ENCODE measurements at places on chromosomes 2 and 18.

DNA sequence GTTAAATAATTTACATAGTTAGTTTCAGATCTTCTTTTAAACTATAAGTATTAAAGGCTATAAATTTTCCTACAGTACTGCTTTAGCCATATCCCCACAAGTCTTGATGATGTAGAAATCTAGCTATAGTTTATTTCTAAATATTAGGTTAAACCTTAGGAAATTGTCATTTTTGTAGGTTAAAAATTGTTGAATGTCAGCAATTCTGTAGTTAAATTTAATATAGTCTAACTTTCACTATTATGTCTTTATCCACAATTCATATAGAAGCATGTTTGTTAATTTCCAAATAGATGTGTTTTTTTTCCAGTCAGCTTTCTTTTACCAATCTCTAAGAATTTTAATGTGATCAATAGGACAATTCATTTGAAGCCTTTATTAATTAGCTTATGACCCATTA is 199.7 kb downstream of the ETAA1 start:
- no peaks in the 10 kb centered on the region for H3K27me3 ChIP-seq
- DNase-seq: no peak
- H3K36me3 ChIP-seq: no peaks in the 10 kb centered on the region
- no peak overlapping the region for H3K4me3 ChIP-seq
- no peaks in the 10 kb centered on the region for H3K4me1 ChIP-seq

- H3K36me3 ChIP-seq: no peaks in the 10 kb centered on the region
- no peak overlapping the region for H3K4me3 ChIP-seq
- DNase-seq: no peak
- no peaks in the 10 kb centered on the region for H3K4me1 ChIP-seq
Measured at GRCh38 chr2:9201185-9201891, 5.3 kb upstream of the ASAP2 start.

DNA sequence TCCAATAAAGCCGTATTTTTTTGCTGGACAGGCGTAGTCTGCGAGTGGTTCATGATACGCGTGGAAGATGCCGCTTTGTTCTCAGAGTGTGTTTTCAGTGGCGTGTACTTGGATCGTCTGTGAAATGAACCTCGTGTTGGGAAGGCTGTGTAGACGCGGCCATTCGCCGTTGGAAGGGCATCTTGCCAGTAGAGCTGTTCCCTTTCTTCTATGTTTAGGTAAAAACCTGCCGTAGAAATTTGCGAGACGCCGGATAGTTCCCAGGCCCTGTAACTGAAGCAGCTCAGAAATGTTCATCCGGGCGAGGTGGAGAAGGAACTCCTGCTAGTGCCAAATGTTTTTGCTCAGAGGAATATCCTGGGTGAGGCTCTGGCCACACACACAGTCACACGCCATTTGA is 133.6 kb downstream of the NFATC1 start:
- H3K4me3 ChIP-seq: no peak overlapping the region
- no peaks in the 10 kb centered on the region for H3K27me3 ChIP-seq
- no peaks in the 10 kb centered on the region for H3K36me3 ChIP-seq
- no peaks in the 10 kb centered on the region for H3K4me1 ChIP-seq

GRCh38 chr2:200877443-200877842 is 11.4 kb downstream of the PPIL3 start:
- peaks cover 96% of the 10 kb centered on the region for H3K36me3 ChIP-seq
- H3K4me1 ChIP-seq: no peaks in the 10 kb centered on the region
- H3K27me3 ChIP-seq: no peaks in the 10 kb centered on the region
- H3K27ac ChIP-seq: no peak overlapping the region
- DNase-seq: no peak

- no peaks in the 10 kb centered on the region for H3K36me3 ChIP-seq
- H3K27ac ChIP-seq: no peak overlapping the region
- DNase-seq: no peak
- H3K4me3 ChIP-seq: no peak overlapping the region
- H3K4me1 ChIP-seq: no peaks in the 10 kb centered on the region
Measured at GRCh38 chr2:224210286-224211180, 171.4 kb upstream of the SERPINE2 start.

- no peak overlapping the region for H3K4me3 ChIP-seq
- DNase-seq: no peak
- no peaks in the 10 kb centered on the region for H3K27me3 ChIP-seq
- H3K27ac ChIP-seq: peak overlapping the region; percentile 4
Measured at GRCh38 chr2:109226128-109226527, 97.1 kb downstream of the SH3RF3 start.

GRCh38 chr2:43228321-43228751 is 1.9 kb upstream of the ZFP36L2 start:
- no peaks in the 10 kb centered on the region for H3K27me3 ChIP-seq
- H3K4me3 ChIP-seq: peak overlapping the region; percentile 75
- peaks cover 7% of the 10 kb centered on the region for H3K36me3 ChIP-seq
- DNase-seq: no peak
- peak overlapping the region; percentile 91 for H3K27ac ChIP-seq

GRCh38 chr2:68468801-68469200 is 1.4 kb downstream of the APLF start:
- DNase-seq: no peak
- H3K4me1 ChIP-seq: peaks cover 8% of the 10 kb centered on the region
- no peaks in the 10 kb centered on the region for H3K27me3 ChIP-seq
- peaks cover 14% of the 10 kb centered on the region for H3K36me3 ChIP-seq
- no peak overlapping the region for H3K27ac ChIP-seq
- H3K4me3 ChIP-seq: peak overlapping the region; percentile 96

GRCh38 chr2:6418291-6418690 is 447.4 kb downstream of the CMPK2 start:
- no peaks in the 10 kb centered on the region for H3K36me3 ChIP-seq
- H3K4me3 ChIP-seq: no peak overlapping the region
- no peaks in the 10 kb centered on the region for H3K4me1 ChIP-seq
- H3K27ac ChIP-seq: no peak overlapping the region
- no peaks in the 10 kb centered on the region for H3K27me3 ChIP-seq
- no peak for DNase-seq

- no peaks in the 10 kb centered on the region for H3K27me3 ChIP-seq
- no peaks in the 10 kb centered on the region for H3K4me1 ChIP-seq
- no peaks in the 10 kb centered on the region for H3K36me3 ChIP-seq
Measured at GRCh38 chr2:75019790-75020189, 61.3 kb downstream of the POLE4 start.

GRCh38 chr2:18662689-18663088 is 73.3 kb upstream of the NT5C1B start:
- no peaks in the 10 kb centered on the region for H3K4me1 ChIP-seq
- no peaks in the 10 kb centered on the region for H3K27me3 ChIP-seq
- DNase-seq: no peak
- no peak overlapping the region for H3K27ac ChIP-seq

DNA sequence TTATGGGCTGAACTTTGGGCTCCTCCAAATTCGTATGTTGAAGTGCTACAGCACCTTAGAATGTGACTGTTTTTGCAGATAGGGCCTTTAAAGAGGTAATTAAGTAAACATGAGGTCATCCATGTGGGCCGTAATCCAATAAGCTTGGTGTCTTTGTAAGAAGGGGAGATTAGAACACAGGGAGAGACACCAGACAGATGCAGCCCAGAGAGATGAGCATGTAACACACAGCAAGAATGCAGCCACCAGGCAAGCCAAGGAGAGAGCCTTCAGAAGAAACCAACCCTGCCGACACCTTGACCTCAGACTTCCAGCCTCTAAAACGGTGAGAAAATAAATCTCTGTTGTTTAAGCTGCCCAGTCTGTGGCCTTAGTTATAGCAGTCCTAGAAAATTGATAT is 74.3 kb downstream of the HRH4 start:
- no peak for DNase-seq
- H3K4me1 ChIP-seq: no peaks in the 10 kb centered on the region
- H3K27ac ChIP-seq: no peak overlapping the region

GRCh38 chr2:42092084-42092996 is 44.5 kb downstream of the PKDCC start:
- DNase-seq: no peak
- H3K4me1 ChIP-seq: no peaks in the 10 kb centered on the region
- no peaks in the 10 kb centered on the region for H3K27me3 ChIP-seq
- H3K4me3 ChIP-seq: no peak overlapping the region
- H3K36me3 ChIP-seq: no peaks in the 10 kb centered on the region
- H3K27ac ChIP-seq: no peak overlapping the region

- no peak for DNase-seq
- H3K27me3 ChIP-seq: no peaks in the 10 kb centered on the region
- no peaks in the 10 kb centered on the region for H3K4me1 ChIP-seq
- H3K36me3 ChIP-seq: no peaks in the 10 kb centered on the region
Measured at GRCh38 chr2:175457895-175458448, 276.5 kb upstream of the ATP5MC3 start.

- H3K36me3 ChIP-seq: peaks cover 22% of the 10 kb centered on the region
- no peak for DNase-seq
- H3K4me3 ChIP-seq: no peak overlapping the region
- peaks cover 2% of the 10 kb centered on the region for H3K27me3 ChIP-seq
- no peaks in the 10 kb centered on the region for H3K4me1 ChIP-seq
Measured at GRCh38 chr2:69946351-69947324, 14.8 kb downstream of the ASPRV1 start.

DNA sequence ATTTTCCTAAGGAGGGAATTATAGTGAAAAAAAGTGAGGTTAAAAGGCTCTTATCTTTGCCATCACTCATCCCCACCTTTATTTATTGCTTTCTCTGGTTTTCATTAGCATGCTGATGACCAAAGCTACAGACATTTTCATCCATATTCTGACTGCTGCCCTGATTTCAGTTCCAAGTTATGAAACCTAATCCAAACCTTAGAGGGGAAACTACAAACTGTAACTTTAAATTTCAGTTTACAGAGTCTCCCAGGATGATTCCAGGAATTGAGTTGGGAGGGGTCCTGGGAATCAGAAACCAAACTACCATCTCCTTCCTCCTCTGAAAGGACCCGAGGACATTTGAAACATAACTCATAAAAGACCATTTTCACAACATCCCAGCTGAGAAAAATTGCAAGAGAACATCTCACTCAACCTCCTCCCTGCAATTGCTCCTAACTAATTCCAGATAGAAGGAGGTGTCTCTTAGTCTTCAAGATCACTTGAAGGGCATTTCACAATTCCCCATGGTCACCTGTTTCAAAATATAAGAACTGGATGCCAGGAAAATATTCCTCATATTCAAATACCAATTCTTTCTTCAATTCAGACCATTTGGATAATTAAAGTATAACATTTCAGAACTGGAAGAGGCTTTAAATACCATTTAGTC is 520.6 kb downstream of the TNS1 start:
- H3K27ac ChIP-seq: no peak overlapping the region
- H3K27me3 ChIP-seq: no peaks in the 10 kb centered on the region
- H3K4me3 ChIP-seq: no peak overlapping the region
- DNase-seq: no peak
- no peaks in the 10 kb centered on the region for H3K36me3 ChIP-seq

DNA sequence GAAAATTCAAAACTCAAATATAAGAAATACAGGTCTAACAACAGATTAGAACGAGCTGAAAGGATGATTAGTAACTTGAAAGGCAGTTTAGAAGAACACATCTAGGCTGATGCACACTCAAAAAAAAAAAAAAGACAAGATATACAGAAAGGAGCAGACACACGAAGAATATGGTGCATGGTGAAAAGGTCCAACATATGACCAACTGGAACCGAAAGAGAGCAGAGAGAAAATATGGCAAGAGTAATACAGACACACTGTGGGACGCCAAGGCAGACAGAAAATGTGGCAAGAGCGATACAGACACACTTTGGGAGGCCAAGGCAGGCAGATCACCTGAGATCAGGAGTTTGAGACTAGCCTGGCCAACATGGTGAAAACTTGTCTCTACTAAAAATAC is 39.8 kb downstream of the NDUFA10 start:
- peaks cover 7% of the 10 kb centered on the region for H3K36me3 ChIP-seq
- H3K4me3 ChIP-seq: no peak overlapping the region
- H3K27ac ChIP-seq: no peak overlapping the region
- H3K4me1 ChIP-seq: no peaks in the 10 kb centered on the region
- DNase-seq: no peak

DNA sequence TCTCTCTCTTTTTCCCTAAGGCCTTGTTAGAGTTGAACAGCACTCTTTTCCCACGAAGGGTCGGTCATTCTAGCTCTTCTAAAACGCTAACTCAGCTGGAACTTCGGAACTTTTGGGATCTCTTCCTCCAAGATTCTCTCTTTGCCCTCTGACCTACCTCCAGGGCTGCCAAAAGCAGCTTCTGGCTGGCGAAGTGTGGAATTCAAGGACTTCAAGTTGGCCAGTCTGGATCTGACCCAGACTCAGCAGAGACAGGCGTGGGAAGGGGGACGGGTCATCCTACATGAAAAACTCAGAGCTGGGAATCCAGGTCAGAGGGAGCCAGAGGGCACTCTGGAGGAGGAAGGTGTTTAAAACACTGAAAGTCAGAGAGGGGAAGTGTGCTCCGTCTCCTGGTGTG is 305.5 kb upstream of the HDAC4 start:
- no peak overlapping the region for H3K27ac ChIP-seq
- no peaks in the 10 kb centered on the region for H3K27me3 ChIP-seq
- H3K4me1 ChIP-seq: peaks cover 3% of the 10 kb centered on the region
- H3K36me3 ChIP-seq: no peaks in the 10 kb centered on the region

GRCh38 chr2:177340158-177340557 is 52.4 kb upstream of the AGPS start:
- H3K27me3 ChIP-seq: no peaks in the 10 kb centered on the region
- H3K4me1 ChIP-seq: peaks cover 7% of the 10 kb centered on the region
- no peak overlapping the region for H3K4me3 ChIP-seq

GRCh38 chr2:241546771-241547498 is 11.6 kb upstream of the BOK start:
- H3K27ac ChIP-seq: no peak overlapping the region
- peak overlapping the region; percentile 28 for H3K4me3 ChIP-seq
- peaks cover 22% of the 10 kb centered on the region for H3K27me3 ChIP-seq
- DNase-seq: peak; percentile 23
- H3K4me1 ChIP-seq: peaks cover 10% of the 10 kb centered on the region

DNA sequence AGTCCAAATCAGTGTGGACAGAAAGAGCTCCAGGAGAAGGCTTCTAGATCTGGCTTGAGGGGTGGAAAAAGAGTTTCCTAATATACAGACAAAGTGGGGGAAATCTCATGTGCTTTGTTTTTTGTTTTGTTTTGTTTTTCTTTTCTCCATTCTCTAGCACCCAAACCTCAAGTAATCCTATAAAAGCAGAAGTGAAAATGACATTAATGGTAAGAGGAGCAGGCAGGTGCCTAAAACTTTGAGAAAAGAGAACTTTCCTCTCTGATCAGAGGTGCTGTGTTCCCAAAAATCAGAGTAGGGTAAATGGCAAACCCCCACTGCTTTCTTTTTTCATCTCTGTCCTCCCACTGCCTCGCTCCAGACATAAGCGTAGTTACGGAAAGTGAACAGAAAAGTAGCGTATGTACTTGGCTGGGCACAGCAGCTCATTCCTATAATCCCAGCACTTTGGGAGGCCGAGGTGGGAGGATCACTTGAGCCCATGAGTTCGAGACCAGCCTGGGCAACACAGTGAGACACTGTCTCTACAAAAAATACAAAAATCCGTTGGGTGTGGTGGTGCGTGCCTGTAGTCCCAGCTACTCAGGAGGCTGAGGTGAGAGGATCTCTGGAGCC is 77.8 kb downstream of the FAM161A start:
- no peaks in the 10 kb centered on the region for H3K36me3 ChIP-seq
- no peak for DNase-seq
- no peaks in the 10 kb centered on the region for H3K27me3 ChIP-seq
- no peak overlapping the region for H3K4me3 ChIP-seq

- H3K27me3 ChIP-seq: no peaks in the 10 kb centered on the region
- no peaks in the 10 kb centered on the region for H3K4me1 ChIP-seq
- H3K27ac ChIP-seq: no peak overlapping the region
- H3K36me3 ChIP-seq: no peaks in the 10 kb centered on the region
- peak; percentile 7 for DNase-seq
- no peak overlapping the region for H3K4me3 ChIP-seq
Measured at GRCh38 chr2:128414946-128415778, 96.5 kb upstream of the HS6ST1 start.
